Cerebellar nuclear complex (tissue), 1 donor: ENCODE measurements at places on chromosomes 7 and 10.
A peak's percentile ranks its signal among the peaks of the same experiment; 100 is the strongest.

DNA sequence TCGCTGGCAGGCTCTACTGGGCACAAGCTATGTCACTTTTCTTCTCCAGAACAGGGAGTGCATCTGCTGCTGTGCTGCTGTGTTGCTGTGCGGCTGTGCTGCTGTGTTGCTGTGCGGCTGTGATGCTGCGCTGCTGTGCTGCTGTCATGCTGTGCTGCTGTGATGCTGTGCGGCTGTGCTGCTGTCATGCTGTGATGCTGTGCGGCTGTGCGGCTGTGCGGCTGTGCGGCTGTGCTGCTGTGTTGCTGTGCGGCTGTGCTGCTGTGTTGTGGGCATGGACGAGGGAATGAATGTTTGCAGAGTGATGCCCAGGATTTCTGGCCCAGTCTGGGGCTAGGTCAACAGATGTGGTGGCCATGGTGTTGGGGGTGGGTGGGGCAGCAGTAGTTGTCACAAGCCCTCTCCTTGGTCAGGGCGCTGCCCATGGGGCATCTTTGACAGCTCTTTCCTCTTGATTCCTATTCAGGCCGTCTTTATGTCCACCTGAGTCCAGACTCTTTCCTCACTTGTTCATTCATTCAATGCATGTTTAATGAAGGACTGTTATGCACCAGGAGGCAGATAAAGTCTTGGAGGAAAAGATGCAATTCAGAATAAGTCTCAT lies 55.6 kb downstream of the C10orf120 start:
- no peak for DNase-seq

GRCh38 chr7:22005151-22005550 lies 59.5 kb upstream of the CDCA7L start:
- no peak for DNase-seq

DNA sequence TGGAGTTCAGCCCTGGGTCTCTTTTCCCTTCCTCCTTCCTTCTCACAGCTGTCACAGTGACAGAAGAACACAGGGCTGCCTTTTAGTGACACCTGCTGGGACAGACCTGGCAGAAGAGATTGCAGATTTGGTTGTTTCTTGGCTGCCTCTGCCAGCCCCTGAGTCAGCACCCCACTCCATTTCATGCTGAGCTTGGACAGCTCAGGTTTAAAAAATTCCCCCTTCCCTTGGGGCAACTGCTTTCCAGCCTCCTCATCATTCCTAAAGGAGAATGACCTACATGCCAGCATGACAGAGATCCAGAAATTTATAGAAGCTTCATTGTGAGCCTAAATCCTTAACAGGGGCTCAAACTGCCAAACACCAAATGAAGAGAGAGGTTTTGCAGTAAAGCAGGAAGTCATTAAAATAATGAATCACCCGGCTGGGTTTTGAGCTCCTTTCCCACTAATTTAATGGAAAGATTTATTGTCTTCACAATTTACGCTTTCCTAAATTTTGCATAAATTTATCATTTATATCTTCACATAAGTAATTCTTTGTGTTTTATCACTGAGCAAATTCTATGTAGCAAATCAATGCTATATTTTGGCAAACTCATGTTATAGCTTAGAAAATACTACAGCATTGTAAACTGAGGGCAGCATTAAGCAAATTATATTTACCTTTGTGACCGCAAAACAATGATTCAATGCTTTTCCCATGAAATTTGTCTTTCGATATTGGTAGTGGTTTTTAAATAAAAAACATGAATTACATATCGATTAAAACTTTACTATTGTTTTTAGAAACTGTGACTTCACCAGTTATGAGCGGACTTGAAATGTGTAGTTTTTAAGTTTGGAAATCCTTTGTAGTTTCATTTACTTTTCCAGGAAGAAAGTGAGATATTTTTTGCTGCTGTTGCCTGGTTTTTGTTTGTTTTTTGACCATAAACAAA lies 399.5 kb upstream of the ANKRD30A start:
- no peak for DNase-seq

GRCh38 chr7:36884351-36884750 lies 160.1 kb upstream of the AOAH start:
- no peak for DNase-seq

GRCh38 chr7:116315293-116315692 lies 105.0 kb downstream of the TES start:
- no peak for DNase-seq

- no peak for DNase-seq
Measured at GRCh38 chr7:111595780-111596179, 33.5 kb upstream of the IMMP2L start.

DNA sequence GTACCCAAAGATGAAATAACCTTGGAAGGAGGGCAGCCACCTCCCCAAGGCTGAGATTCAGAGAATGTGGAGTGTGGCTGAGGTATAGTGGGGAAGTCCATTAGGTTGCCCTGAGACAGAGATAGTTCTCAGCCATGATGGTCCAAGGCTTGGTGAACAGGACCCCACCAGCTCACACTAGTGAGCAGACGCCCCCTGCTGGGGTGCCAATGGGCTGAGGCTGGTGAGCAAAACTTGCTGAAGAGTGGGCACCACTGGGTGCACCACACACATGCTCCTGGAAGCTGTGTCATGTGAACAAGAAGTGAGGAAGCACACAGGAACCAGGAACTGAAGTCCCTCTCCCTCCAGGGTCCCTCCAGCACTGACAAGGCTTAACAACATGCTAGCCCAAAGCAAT lies 8.9 kb downstream of the FBXL13 start:
- no peak for DNase-seq

DNA sequence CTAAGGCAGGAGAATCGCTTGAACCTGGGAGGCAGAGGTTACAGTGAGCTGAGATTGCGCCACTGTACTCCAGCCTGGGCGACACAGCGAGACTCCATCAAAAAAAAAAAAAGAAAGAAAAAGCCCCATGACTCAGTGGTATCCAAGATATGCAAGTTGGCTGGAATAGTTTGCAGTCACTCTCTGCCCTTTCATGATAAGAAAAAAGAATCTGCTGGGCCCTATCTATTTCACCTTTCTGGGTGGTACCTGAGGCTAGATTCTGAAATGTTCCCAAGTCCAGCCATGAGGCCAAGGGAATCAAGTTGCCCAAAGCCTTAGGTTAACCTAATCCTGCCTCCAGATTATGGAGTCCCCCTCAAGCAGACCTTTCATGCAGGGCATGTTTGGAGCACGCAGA lies 24.3 kb downstream of the NKX2-3 start:
- no peak for DNase-seq

DNA sequence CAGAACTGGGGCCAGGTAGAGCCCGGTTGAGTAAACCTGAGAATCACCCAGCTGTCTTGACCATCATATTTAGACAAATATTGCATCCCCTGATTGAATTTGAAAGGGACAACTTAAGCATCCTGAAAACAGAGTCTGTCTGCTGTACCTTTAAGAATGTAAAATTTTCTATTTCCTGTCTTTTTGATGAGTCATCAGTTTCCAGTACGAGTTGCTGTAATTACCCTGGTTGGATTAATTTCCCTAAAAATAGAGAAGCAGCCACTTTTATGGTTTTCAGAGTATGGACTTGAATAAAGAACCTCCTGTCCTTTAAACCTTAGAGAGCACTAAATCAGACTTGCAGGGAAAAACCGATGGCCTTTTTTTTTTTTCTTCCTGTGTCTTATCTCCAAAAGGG lies 164.6 kb upstream of the SH2B2 start:
- DNase-seq, result no peak

- no peak for DNase-seq
Measured at GRCh38 chr7:69677054-69677852, 79.0 kb downstream of the AUTS2 start.

DNA sequence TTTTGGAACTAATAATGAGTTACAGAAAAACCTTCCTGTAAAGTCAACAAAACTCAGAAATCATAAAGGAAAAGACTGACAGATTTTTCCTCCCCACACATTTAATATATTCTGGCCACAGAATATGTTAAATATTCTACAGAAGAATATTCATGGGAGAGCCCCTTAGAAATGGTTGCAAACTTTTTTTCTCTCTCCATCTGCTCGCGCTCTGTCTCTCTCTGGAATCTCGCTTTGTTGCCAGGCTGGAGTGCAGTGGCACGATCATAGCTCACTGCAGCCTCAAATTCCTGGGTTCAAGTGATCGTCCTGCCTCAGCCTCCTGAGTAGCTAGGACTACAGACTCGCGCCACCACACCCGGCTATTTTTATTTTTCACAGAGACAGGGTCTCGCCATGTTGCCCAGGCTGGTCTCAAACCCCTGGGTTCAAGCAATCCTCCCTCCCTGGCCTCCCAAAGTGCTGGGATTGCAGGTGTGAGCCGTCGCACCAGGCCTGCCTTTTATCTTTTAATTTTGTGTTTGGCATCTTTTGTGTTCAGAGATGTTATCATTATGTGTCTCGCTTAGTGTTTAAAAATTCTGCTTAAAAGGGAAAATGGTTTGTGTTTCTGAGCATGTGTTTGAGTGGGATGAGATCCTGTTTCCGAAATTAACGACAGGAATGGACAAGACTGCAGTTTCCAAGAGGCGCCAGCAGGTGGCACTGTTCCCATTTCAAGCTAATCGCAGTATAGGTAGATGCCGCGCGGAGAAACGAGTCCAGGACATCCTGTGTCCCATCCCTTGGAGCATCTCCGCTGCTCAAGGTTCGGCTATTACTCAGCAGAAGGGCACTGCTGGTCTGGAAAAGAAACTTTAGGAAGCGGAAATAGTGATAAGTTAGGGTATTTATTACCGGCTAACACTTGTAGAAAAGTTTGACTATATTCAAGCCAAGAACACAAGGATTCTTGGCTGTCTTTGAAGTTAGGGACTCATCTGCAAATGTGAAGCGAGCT lies 23.1 kb upstream of the ST7 start:
- no peak for DNase-seq

- DNase-seq, result no peak
Measured at GRCh38 chr10:127532193-127532592, 16.9 kb upstream of the NPS start.

DNA sequence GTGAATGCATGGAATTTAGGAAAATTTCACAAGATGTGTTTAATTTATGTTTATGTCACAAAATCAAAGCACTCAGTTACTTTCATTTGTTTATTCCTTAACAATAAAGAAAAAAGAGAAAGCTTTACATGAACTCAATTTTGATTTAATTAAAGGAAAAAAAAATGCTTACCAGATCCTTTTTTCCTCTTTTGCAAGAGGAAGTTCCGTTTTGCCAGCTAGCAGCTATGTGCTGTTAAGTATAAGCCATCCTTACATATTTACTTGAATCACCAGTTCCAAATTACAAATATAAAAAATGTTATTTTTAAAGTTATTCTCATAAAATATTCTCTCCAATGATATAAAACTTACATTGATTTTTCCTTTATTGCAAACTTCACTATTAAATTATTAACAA lies 12.7 kb downstream of the MRC1 start:
- no peak for DNase-seq

DNA sequence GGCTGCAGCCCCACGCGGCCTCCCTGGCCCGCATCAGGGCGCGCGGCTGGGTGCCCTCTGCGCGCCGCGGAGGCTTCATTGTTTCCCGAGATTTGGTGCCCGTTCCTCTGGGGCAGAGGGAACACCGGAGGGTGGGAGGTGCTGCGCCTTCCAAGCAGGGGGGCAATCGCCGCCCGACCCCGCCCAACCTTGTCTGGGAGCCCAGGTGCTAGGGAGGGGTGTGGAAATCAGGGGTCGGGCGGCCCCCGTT lies 1.0 kb upstream of the NRP1 start:
- no peak for DNase-seq

GRCh38 chr7:139598642-139599041 lies 75.2 kb downstream of the CLEC2L start:
- no peak for DNase-seq

DNA sequence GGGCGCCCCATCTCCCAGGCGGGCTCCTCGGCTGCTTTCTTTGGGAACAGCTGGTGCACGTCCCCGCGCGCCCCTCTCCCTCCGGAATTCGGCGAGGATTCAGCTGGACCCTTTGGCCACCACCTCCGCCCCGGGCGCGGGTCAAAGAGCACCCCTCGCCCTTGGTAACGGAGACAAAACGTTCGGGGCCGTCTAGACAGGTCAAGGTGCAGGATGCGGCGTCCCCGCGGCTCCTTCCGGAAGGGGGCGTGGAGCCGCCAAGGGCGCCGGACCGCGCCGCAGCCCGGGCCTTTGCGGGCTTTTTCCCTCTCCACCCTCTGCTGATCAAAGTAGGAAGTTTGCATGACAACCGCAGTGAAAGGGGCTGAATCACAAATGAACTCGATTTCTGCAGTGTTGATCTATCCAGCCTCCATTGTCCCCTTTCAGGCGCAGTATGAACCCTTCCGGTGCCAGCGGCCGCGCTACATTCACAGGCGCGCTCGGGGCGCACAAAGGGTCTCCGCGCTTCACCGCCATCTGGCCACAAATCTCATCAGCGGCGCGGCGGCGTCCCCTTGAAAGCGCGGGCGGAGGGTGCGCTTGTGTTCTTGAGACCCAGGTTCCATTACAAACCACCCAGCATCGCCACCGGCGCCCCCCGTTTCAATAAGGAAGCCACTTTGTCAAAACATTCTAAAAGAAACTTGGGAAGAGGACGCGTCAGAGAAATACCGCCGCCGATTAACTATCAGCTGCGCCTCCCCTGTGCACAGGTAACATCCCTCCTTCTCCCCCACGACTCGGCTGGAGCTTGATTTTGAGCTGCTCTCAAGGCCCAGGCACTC lies 36.4 kb downstream of the CNPY1 start:
- peak; percentile 25 for DNase-seq

DNA sequence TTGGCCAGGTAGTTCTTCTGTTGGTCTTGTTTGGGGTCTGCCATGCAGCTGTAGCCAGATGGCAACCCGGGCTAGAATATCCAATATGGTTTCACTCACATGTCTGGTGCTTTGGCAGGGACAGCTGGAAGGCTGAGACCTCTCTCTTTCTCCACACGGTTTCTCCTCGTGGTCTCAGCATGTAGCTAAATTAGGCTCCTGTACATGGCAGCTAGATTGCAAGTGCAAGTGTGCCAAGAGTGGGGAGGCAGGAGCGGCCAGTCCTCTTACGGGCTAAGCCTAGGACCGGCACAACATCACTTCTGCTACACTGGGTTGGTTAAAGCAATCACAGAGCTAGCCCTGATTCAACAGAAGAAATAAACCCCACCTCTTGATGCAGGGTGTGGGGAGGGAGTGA lies 9.3 kb upstream of the PDE1C start:
- DNase-seq, result no peak

DNA sequence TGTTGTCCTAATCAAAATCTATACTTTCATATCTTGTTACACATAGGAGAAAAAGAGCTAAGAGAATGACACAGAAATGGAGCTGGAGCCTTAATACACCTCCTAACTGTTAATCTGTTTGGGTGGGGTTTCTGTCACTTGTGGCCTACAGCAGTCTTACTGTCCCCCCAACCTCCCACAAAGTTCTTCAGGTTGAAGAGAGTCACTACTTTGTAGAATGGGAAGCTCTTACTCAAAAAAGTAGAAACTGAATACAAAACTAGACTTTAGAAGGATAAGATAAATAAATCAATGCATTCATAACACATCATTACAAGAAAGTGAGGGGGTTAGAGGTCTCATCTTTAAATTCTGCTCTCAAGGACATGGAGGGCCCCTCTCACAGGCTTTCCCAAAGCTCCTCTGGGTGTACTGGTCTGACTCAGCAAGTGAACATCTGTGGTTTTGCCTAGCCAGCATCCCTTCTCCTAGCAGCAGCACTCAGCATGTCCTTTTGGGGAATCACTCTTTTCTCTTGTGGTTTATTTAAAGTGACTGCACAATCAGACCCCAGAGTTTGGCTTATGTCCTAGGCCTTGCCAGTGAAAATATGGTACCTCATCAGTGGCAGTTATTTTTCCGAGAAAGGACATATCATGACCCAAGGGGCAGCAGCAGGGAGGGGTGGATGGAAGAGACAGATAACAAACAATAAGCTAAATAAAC lies 2.0 kb upstream of the BLVRA start:
- DNase-seq, result no peak
